ENCODE measurements at places on chromosomes 11 and 22. TPM values are rescaled to one million over a fixed set of nuclear protein-coding genes. Genes with fewer than 3 reads are reported as not detected.

The PLET1 gene
- not detected for polyA plus RNA-seq

The TREH gene
- not detected for polyA plus RNA-seq

The GRAMD4 gene
- polyA plus RNA-seq: 93.7 TPM

The FZD4 gene
- polyA plus RNA-seq: 38.3 TPM

The HSPB2 gene
- polyA plus RNA-seq: not detected

The BTBD18 gene
- polyA plus RNA-seq: 0.11 TPM

The DRAP1 gene
- 77.0 TPM for polyA plus RNA-seq

The FGF19 gene
- polyA plus RNA-seq: 2.5 TPM

The MDK gene
- 136 TPM for polyA plus RNA-seq

The LDHAL6A gene
- 0.06 TPM for polyA plus RNA-seq

The SEC14L6 gene
- not detected for polyA plus RNA-seq

The C1QTNF5 gene
- polyA plus RNA-seq: not detected

The HTR3A gene
- 0.12 TPM for polyA plus RNA-seq

The STIM1 gene
- polyA plus RNA-seq: 60.2 TPM

The MYO18B gene
- polyA plus RNA-seq: 139 TPM

The OMP gene
- polyA plus RNA-seq: not detected

The PAMR1 gene
- polyA plus RNA-seq: 14.7 TPM

The ZNF202 gene
- 15.9 TPM for polyA plus RNA-seq

The UCP3 gene
- 2.1 TPM for polyA plus RNA-seq

The SMCO4 gene
- polyA plus RNA-seq: 10.3 TPM

All from muscle of arm (tissue), 14 donors.